EL (cell line): ENCODE measurements at places on chromosomes 5 and 9.

- DNase-seq, result no peak
Measured at GRCh38 chr9:1048231-1048619, 1.9 kb upstream of the DMRT2 start.

DNA sequence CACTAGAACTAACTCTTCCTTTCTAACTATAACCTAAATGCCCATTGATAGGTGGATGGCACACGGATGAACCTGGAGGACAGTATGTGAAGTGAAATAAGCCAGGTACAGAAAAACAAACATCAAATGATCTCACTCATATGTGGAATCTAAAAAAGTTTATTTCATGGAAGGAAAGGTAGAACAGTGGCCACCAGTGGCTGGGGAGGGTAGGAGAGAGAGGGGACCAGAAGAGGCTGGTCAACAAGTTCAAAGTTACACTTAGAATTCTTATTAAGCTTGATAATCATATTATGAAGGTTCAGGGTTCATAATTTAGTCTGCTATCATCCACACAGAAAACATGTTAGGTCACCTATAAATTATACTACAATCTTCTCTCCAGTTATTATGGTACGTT is 107.6 kb upstream of the SLC12A2 start:
- DNase-seq, result no peak

DNA sequence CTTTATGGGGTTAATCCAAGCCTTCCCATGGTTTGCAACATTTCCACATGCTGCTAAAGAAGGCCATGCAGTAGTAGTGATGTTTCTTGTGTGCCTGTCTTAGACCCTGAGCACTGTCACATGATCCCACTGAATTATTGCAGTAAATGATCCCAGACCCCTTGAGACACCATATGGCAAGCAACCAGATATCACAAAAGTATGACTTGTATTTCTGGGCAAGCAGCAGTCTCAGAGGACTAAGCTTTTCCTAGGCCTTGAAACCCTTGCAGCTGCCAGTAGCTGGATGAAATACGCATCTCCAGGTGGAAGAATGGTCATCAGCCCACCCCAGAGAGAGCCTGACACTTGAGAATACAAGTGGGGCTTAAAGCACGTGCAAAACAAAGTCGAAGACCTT is 41.8 kb downstream of the CDO1 start:
- no peak for DNase-seq

DNA sequence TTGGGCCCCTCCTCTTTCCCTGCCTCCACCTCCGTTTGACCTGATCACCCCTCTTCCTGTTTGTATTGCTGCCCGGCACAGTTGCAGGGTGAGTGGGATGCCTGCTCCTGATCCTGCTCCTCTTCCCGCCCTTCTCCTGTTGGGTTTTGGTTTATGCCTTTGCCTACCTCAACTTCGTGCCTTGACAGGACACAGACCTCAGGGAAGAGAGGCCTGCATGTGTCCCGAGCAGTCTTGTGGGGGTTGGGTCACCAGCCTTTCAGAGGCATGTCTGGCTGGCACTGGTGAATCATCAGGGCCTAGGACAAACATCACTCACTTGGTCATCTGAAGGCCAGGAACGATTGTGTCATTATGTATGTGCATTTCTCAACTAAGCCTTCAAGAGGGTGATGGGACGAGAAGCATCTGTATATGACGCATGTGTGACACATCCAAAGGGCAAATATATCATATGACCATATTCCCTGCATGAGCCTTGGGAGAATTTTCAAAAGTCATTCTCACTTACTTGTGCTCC is 56.9 kb downstream of the NPR3 start:
- DNase-seq, result peak; percentile 98
